ENCODE measurements at places on chromosomes 1 and 21. TPM values are rescaled to one million over a fixed set of nuclear protein-coding genes. Genes with fewer than 3 reads are reported as not detected.

RNU1-2 gene
- polyA plus RNA-seq, result under 0.01 TPM

B3GALT6 gene
- 20.4 TPM for polyA plus RNA-seq

INSRR gene
- 0.02 TPM for polyA plus RNA-seq

G0S2 gene
- 1.7 TPM for polyA plus RNA-seq

ZFP69B gene
- 1.4 TPM for polyA plus RNA-seq

C1orf174 gene
- polyA plus RNA-seq, result 31.1 TPM

SLC9C2 gene
- not detected for polyA plus RNA-seq

SYCP1 gene
- not detected for polyA plus RNA-seq

RHOU gene
- polyA plus RNA-seq, result 3.0 TPM

SORT1 gene
- polyA plus RNA-seq, result 15.3 TPM

STIL gene
- polyA plus RNA-seq, result 13.6 TPM

RASAL2 gene
- 18.3 TPM for polyA plus RNA-seq

DNAJC8 gene
- 116 TPM for polyA plus RNA-seq

RGS8 gene
- 0.16 TPM for polyA plus RNA-seq

FCER1A gene
- polyA plus RNA-seq, result not detected

RHEX gene
- polyA plus RNA-seq, result not detected

RAB25 gene
- polyA plus RNA-seq, result 117 TPM

RNPC3 gene
- polyA plus RNA-seq, result 10.9 TPM

C1orf50 gene
- polyA plus RNA-seq, result 2.1 TPM

SELP gene
- polyA plus RNA-seq, result not detected

TACSTD2 gene
- 0.85 TPM for polyA plus RNA-seq

S100A3 gene
- 0.77 TPM for polyA plus RNA-seq

IL19 gene
- not detected for polyA plus RNA-seq

GSTM2 gene
- 23.1 TPM for polyA plus RNA-seq

NMNAT2 gene
- 6.5 TPM for polyA plus RNA-seq

NR5A2 gene
- 1.7 TPM for polyA plus RNA-seq

TSTD1 gene
- polyA plus RNA-seq, result 314 TPM

ANKRD65 gene
- 2.0 TPM for polyA plus RNA-seq

FAM72C gene
- polyA plus RNA-seq, result 0.97 TPM

NPPB gene
- 0.77 TPM for polyA plus RNA-seq

SLC16A4 gene
- polyA plus RNA-seq, result 0.20 TPM

TSPAN2 gene
- 7.4 TPM for polyA plus RNA-seq

FAM163A gene
- polyA plus RNA-seq, result 0.28 TPM

CATSPERE gene
- polyA plus RNA-seq, result 0.05 TPM

FALEC gene
- not detected for polyA plus RNA-seq

ATF3 gene
- polyA plus RNA-seq, result 13.5 TPM

RPF1 gene
- 10.4 TPM for polyA plus RNA-seq
